Activated gamma-delta T cell treated with Interleukin-2 at 50 U/mL for 16 hours (primary cell): ENCODE measurements at places on chromosomes 12 and 14.

- no peak for DNase-seq
Observed at GRCh38 chr12:130529781-130530180, 186.3 kb downstream of the RIMBP2 start.

DNA sequence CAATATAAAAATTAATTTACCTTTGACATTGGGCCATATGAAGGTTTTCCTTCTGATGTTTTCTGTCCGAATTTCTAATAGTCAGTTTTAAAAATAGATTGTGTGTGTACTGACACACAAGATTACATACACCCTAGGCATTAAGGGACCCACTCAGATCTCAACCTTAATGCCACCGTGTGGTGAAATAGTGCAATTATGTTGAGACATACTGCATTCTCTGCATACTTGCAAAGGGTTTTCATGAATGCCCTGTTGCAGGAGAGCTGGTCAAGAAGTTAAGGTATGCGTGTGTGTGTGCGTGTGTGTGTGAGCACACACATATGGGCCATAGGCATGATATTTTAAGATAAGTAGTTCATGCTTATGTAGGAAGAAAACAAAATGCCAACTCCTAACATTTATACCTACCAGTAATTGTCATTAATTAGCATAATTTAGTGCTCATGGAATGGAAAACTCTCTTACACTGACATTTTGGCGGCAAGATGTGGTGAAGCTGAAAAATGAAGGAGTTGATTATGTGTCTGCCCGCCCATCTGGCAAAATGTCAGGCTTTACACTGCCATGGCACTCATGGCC is 58.8 kb downstream of the PIK3C2G start:
- no peak for DNase-seq

DNA sequence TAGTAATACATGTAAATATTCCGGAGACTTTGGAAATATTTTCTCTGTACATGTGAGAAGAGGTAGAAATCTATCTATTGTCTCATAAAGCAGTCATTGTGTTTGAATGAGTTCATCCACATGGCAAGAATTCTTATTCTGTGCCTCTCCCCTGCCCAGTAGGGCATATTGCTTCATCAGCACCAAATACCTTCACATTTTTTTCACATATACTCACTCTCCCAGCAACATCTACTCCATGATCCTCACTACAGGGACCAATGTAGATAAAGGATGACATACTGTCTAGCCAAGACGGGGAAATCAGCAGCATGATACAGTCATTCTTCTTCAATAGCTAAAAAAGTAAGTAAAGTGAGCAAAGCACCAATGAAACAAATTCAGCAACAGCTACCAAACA is 1.3 kb upstream of the TAS2R14 start:
- DNase-seq: no peak

DNA sequence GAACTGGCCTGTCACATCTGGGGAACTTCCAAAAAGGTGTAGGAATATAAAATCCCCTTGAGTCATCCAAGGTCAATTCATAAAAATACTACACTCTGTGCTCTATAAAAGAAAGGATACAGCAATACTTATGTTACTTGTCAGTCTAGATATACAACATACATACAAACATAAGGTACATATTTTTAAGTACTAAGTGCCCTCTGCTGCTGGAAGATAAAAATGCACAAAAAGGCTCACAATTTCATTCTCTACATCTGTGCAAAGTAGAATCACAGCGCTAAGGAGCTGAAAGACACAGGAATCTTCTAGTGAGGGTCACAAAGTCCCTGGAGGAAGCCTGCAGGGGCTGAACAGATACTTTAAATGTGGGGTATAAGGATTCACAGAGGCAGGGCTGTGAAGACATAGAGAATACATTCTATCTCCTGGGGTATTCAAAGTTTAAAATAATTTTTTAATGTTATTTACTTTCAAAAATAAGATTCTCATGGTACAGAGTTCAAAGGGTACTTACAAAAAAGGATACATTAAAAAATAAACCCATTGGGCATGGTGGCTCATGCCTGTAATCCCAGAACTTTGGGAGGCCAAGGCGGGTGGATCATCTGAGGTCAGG is 10.2 kb upstream of the GOLGA5 start:
- DNase-seq: peak; percentile 26

- no peak for DNase-seq
Observed at GRCh38 chr12:113220593-113221180, 577 bp upstream of the TPCN1 start.

GRCh38 chr14:89844508-89844907 is 110.0 kb downstream of the EFCAB11 start:
- DNase-seq: no peak

- DNase-seq: no peak
Observed at GRCh38 chr12:91551927-91552326, 369.3 kb upstream of the DCN start.

DNA sequence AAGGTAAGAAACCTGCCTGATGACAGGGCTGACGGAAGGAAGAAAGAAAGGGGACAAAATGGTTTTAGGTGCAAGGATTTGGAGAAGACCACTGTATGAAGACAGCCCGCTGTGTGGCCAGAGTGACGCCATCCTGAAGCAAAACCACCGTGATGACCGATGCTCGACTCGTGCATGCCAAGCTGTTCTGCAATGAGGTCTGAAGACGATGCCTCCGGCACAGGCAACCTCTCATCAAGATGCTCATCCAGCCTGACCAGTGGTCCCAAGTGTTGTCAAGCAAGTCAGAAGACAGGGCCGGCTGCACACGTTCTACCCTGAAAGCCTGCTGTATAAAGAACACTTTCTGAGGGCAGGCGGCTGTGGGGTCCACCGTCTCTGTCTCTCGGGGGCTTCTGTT is 34.8 kb downstream of the STX2 start:
- DNase-seq: no peak

GRCh38 chr14:30143627-30144026 is 216.0 kb upstream of the PRKD1 start:
- no peak for DNase-seq

- no peak for DNase-seq
Observed at GRCh38 chr12:119409043-119409442, 74.5 kb downstream of the CCDC60 start.

- DNase-seq: peak; percentile 53
Observed at GRCh38 chr12:121799156-121799841, 4.5 kb upstream of the SETD1B start.

GRCh38 chr14:67566908-67567307 is 33.2 kb downstream of the PIGH start:
- DNase-seq: no peak

GRCh38 chr12:96094201-96094600 is 58.8 kb upstream of the LTA4H start:
- no peak for DNase-seq

- DNase-seq: no peak
Observed at GRCh38 chr12:54385251-54385914, 850 bp upstream of the ZNF385A start.

DNA sequence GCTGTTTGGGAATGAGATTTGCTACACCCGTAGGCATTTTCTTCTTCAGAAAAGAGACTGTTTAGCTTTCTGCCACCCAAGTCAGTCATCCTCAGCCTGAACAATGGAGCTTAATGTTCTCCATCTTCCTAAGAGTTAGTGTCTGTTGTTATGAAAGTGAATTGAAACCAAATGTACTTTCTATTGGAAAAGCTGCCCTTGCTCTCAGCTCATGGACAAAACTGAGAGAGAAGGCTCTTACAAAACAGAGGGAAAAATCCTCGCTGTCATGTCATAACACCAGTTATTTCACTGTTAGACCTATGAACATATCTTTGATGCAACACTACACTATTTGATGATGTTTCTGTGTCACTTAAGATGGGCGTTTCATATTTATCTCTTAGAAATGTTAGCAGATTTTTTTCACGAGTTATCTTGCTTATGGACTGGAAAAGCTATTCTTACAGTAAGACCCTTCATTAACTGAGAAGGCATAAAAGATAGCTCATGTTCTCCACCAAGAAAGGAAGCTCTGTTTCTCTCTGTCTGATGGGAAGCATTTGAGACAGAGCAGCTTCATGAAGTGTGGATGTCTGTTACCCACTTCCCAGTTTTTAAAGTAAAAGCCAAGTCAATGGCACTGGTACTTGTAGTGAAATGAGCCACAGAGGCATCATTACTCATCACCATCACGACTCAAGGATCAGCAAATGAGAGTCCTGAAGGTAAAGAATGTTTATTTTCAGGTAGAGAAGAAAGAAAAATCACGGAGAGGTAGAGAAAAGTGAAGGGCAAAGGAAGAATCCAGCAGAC is 483.9 kb downstream of the ZFP36L1 start:
- DNase-seq: no peak

GRCh38 chr12:84632556-84632955 is 280.0 kb downstream of the SLC6A15 start:
- no peak for DNase-seq

GRCh38 chr14:95045106-95045701 is 112.1 kb downstream of the DICER1 start:
- DNase-seq: no peak

DNA sequence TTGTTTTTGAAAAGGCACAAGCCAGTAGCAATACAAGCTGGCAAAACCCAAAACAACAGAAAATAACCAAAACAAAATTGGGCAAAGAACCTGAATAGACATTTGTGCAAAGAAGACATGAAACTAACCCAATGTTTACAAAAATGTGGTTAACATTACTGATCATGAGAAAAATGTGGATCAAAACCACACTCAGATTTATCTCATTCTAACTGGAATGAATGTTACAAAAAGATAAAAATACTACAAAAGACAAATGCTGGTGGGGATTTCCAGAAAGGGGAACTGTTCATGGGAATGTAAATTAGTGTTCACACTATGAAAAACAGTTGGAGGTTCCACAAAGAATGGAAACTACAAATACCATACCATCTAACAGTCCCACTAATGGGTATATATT is 26.6 kb downstream of the ASCL4 start:
- no peak for DNase-seq

DNA sequence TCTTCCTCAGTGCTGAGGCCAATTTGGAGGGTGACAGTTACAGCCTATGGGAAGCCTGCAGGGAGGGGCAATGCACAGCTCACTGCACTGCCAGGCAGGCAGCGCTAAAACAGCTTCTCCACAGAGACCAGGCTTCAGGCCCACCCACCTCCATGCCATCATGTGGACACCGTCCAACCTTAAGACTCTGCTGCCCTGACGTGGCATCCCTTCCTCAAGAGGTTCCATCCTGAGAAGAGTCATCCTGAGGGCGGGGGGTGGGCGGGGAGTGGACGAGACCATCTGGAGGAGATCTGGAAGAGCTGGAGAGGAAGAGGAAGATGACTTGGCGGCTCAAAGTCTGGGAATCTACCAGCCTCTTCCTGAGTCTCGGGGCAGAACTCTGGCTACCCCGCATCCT is 8.4 kb upstream of the ACVRL1 start:
- DNase-seq: no peak

- DNase-seq: no peak
Observed at GRCh38 chr12:120363274-120363855, 5.6 kb downstream of the MSI1 start.

GRCh38 chr12:27823038-27823437 is 43.0 kb upstream of the MANSC4 start:
- DNase-seq: no peak
